Stomach (tissue), 19 donors: ENCODE measurements at places on chromosomes 2 and 18. TPM values are rescaled to one million over a fixed set of nuclear protein-coding genes. Genes with fewer than 3 reads are reported as not detected.

DNA sequence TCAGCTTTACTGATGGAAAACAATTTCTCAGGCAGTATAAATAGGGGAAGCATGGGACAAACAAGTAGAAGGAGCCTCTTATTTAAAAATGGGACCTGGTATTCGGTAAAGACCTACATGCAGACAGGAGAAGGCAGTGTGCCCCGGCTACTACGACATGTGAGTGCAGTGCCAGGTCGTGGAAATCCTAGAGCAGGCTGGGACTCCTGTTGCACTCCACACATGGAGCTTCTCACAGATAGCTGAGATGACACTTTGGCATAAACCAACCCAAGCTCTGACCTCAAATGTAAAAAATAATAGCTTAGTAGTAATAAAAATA is 885 bp upstream of the DSEL start:
- DNase-seq: no peak

GRCh38 chr2:127577973-127578372 is 42.5 kb downstream of the MYO7B start:
- DNase-seq: no peak

The ANKRD30B gene
- not detected for total RNA-seq

The CD8A gene
- not detected for total RNA-seq

DNA sequence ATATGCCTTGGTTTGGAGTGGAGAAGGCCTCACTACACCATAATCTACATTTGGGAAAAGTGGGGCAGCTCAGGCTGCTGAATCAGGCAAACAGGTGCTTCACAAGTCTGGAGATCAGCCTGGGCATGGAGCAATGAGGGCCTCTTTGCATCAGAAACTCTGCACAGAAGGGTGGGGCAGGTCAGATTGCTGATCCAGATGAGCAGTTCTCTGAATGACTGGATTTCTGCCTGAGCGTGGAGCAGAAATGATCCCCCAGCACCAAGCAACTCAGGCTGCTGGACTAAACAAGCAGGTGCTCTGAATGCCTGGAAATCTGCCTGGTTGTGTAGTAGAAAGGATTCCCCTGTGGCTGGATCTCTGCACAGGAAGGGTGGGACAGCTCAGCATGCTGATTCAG is 605.3 kb upstream of the ZNF804A start:
- no peak for DNase-seq

- no peak for DNase-seq
Measured at GRCh38 chr18:44731530-44732237, 51.0 kb downstream of the SETBP1 start.

- DNase-seq: no peak
Measured at GRCh38 chr2:207503234-207503633, 26.5 kb upstream of the CREB1 start.

DNA sequence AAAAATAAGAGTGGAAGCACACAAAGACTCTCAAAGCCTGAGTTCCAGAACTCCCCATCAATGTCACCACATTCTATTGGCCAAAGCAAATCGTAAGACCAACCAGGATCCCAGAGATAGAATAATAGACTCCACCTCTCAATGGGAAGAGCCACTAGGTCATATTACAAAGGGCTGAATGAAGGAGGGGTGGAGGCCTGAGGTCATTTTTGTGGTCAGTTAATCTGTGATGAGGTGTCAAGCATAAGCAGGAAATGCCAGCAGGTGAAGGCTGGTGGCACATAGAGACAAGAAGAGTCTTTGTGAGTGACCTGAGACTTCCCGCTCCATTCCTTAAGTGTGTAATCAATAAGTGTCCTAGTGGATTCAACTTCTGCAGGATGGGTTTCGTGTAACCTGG is 144.3 kb downstream of the TFCP2L1 start:
- DNase-seq: no peak
